Stimulated activated CD8-positive, alpha-beta memory T cell treated with anti-CD3 and anti-CD28 coated beads, Interleukin-4, amount 100 ng/mL, for 4 hours (primary cell): ENCODE measurements at places on chromosomes 5 and 9.

DNA sequence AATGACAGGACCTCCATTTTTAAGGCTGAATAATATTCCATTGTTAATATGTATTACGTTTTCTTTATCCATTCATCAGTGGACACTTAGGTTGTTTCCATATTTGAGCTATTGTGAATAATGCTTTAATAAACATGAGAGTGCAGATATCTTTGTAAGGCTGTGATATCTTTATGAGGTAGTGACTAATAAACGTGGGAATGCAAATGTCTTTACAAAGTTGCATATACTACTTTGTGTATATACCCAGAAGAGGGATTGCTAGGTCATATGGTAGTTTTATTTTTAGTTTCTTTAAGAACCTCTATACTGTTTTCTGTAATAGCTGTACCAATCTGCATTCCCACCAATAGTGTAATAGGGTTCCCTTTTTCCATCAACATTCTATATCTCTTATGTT is 148.7 kb downstream of the FOCAD start:
- DNase-seq: no peak

DNA sequence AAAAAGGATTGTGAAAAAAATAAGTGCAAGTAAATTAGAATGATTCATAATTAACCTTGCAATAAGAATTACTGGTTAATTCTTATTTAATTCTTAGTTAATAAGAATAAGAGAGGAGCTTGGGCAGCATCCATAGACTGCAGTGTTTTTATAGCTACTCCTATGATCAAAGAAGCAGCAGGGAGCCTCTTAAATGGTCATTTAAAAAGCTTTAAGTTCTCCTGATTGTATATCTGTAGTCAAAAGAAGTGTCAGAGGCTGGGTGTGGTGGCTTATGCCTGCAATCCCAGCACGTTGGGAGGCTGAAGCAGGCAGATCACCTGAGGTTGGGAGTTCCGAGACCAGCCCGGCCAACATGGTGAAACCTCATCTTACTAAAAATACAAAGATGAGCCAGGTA is 14.4 kb downstream of the ACER2 start:
- DNase-seq: no peak

GRCh38 chr5:119315516-119315949 is 40.3 kb upstream of the TNFAIP8 start:
- DNase-seq: no peak

DNA sequence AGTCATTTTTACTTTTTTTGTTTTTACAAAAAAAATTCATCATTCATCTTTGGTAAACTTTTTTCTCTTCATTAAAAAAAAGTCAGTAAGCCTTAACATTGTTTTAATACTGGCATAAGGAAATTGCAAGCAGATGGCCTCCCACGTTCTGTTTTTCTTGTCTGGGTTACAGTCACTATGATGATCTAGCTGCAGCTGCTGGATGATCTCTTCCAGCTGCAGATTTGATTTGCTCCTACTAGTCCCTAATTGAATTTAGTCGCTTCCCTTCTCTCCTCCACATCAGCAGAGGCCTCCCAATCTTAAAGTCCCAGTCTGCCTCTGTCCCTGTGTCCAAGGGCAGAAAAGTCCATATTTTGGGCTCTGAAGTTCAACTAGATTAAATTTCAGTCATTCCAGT is 106.8 kb upstream of the PTGER4 start:
- DNase-seq: no peak

- no peak for DNase-seq
Measured at GRCh38 chr5:171771856-171772255, 13.8 kb upstream of the SMIM23 start.

DNA sequence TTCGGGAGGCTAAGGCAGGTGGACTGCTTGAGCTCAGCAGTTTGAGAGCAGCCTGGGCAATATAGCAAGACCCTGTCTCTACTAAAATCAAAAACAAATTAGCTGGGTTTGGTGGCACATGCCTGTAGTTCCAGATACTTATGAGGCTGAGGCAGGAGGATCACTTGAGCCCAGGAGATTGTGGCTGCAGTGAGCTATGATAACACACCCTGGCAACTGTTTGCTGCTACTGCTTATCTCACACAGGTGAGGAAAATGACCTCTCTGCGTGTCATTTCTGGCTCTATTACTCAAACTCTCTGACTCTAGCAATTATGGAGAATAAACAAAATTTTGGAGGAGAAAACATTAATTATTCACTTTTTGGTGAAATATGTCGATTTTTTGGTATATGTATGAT is 45.3 kb upstream of the TMC1 start:
- no peak for DNase-seq
